ENCODE measurements at places on chromosomes 3 and 15.

DNA sequence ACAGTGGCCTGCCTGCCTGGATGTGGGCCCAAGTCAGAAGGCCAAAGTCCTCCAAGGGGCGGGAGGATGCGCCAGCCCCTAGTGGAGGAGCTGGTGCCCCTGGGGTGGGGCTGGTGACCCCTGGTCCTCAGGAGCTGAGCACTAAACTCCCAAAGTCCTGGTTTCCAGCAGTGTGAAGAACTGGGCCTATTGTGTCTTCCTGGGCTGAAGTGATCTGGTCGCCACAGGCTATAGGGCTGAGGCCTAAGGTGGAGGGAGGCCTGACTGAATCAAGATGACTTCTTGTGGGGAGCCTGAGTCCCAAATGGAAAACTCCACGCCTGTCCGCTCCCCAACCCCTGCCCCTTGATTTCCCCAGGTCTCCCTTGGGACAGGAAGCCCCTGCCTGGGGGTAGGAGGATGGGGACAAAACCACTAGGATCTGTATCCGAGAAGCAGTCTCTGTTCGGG, 753 bp upstream of the FES start:
- DNase-seq = no peak

DNA sequence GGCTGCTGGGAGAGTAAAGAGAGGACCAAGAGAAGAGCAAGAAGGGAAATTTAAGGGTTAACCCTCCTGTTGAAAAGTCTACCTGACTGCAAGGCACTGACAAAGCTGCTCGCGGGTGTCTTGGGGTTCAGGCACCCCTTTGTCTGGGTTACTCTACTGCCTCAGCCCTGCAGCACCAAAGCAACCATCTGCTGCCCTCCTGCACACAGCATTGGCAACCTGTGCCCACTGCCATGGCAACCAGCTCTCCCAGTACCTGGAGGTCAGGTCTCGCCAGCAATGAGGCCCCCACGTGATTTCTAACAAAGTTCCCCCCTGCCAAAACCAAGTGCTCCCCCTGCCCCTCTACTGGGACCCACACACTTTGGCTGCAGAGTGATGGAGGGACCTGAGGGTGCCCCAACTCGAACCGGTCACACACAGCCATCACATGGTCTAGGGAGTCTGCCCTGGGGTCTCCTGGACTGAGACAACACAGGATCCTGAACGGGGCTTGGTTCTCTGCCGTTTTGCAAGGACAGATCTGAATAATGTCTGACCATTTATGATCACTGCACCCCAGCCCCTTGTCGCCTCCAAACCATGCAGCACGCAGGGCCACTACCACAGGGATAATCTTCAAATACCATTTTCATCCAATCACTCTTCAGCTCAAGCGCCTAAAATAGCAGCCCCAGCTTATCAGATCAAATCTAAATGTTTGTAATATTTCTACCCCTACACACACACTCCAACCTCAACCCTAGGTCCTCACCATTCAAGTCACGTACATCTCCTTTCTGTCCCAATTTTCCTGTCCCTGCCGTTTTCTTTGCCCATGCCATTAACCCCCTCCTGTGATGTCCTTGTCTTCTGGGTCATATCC, 50.7 kb downstream of the ADCY5 start:
- DNase-seq = no peak

GRCh38 chr3:81735334-81735733, 26.1 kb downstream of the GBE1 start:
- no peak for DNase-seq

- DNase-seq = no peak
These were observed 252.0 kb downstream of the UBE2E2 start for GRCh38 chr3:23455084-23455483.

GRCh38 chr3:76954412-76954811, 85.5 kb upstream of the ROBO2 start:
- DNase-seq = no peak

GRCh38 chr3:101039285-101039684, 46.1 kb upstream of the ABI3BP start:
- DNase-seq = no peak

DNA sequence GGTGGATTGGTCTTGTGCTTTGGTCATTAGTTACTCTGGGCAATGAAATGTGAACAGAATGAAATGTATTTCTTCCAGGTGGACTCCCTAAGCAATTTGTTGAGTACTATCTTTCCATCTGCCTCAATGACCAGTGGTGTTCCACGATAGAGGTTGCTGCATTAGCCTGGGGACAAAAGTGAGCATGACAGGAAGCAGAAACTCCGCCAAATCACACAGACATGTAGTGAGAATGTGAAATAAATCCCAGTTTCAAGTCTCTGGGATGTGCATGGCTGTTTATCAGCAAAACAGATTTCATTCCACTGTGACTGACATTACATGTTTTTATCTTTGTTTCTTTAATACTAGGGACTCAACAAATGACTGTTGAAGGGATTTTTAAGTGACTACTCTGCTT, 63.3 kb upstream of the DCBLD2 start:
- no peak for DNase-seq

- DNase-seq = no peak
These were observed 76.6 kb upstream of the LINGO1 start for GRCh38 chr15:77709135-77709886.

GRCh38 chr3:46670000-46670890, 23.2 kb downstream of the ALS2CL start:
- no peak for DNase-seq

DNA sequence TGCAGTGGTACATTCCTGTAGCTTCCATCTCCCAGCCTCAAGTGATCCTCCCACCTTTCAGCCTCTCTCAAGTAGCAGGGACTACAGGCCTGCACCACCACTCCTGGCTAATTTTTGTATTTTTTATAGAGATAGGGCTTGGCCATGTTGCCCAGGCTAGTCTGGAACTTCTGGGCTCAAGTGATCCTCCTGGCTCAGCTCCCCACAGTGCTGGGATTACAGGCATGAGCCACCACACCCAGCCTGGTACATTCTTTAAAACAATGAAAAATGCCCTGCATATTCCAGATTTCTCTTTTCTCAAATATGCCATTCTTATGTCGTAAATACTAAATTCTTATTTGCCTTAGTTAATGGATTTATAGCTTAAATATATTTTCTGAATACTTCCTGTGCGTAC, 581.4 kb downstream of the MECOM start:
- no peak for DNase-seq

DNA sequence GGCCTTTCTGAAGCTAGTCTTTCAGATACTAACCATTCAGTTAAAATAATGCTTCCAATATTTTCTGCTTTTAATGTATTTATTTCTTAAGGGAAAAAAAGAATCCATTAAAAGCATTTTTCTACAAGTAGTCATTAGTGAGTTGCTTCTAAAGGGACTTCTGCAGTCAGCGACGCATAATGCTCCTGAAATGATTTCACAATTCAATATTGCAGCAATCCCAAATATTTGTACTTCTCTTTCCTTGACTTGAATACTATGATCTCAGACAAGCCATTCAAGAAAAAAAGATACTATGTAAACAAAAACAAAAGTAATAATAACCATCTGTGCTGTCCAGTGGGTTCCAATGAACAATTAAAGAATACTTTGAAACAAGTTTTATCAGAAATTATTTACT, 681.0 kb downstream of the DIPK2A start:
- DNase-seq = no peak

DNA sequence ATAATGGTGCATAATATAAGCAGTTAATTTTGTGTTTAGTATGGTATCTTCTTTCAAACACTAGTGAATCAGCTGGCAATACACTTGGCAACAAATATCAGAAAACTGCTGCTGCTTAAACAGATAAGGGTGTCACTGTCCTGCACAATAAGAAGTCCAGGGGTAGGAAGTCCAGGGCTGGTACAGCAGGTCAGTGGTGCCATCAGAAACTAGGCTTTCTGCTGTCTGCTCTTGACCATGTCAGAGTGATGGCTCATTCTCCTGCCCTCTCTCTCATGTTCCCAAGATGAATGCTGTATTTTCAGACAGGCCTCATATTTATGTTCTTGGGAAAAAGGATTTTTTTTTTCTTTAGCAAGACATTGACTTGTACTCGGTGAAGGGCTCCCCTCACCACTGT, 9.2 kb upstream of the GRK7 start:
- DNase-seq = no peak

Data from germinal center (tissue), 1 donor.